ENCODE measurements at places on chromosomes 1 and 21.

- DNase-seq: no peak
Observed at GRCh38 chr21:36004441-36004840, 55.9 kb downstream of the SETD4 start.

GRCh38 chr1:30151826-30152225, 571.6 kb downstream of the MATN1 start:
- DNase-seq: no peak

- no peak for DNase-seq
Observed at GRCh38 chr1:236768601-236769000, 26.5 kb upstream of the MTR start.

- no peak for DNase-seq
Observed at GRCh38 chr1:81679942-81680341, 120.8 kb upstream of the ADGRL2 start.

- DNase-seq: no peak
Observed at GRCh38 chr1:221708076-221708571, 33.8 kb downstream of the DUSP10 start.

DNA sequence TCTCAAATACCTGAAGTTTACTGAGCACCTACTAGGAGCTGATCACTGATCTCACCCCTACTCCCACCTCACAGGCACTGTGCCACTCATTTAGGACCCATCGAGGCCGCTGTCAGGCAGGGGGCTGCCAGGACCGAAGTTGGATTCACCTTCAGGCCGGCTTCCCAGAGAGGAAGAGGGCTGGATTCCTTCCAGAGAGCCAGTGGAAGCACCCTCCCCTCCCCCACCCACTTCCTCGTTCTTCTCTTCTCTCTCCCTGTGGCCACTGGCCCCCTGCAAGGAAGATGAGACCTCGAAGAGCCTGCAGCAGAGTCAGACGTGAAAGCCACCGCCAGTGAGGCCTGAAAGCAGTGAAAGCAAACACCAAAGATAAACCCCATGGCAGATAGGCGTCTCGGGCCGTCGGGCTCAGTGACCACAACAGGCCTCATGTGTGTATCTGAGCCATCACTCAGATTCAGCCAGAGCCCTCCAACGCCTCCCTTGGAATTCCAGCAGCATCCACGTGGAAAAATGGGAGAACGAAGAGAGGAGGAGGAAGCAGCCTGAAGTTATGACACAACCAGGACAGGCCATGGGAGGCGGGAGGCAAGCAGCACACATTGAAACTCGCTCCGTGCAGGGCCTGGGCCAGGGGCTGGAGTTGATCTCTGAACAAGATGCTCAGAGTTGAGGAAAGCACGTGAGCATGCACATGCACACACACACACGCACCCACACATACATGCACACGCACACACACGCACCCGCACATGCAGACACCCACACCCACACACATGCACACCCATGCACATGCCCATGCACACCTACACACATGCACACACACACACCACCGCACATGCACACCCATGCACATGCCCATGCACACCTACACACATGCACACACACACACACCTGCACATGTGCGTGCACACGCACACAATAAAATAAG, 6.2 kb upstream of the AGTRAP start:
- DNase-seq: no peak
